Heart right ventricle (tissue), 16 donors: ENCODE measurements at places on chromosomes 12 and 14.

DNA sequence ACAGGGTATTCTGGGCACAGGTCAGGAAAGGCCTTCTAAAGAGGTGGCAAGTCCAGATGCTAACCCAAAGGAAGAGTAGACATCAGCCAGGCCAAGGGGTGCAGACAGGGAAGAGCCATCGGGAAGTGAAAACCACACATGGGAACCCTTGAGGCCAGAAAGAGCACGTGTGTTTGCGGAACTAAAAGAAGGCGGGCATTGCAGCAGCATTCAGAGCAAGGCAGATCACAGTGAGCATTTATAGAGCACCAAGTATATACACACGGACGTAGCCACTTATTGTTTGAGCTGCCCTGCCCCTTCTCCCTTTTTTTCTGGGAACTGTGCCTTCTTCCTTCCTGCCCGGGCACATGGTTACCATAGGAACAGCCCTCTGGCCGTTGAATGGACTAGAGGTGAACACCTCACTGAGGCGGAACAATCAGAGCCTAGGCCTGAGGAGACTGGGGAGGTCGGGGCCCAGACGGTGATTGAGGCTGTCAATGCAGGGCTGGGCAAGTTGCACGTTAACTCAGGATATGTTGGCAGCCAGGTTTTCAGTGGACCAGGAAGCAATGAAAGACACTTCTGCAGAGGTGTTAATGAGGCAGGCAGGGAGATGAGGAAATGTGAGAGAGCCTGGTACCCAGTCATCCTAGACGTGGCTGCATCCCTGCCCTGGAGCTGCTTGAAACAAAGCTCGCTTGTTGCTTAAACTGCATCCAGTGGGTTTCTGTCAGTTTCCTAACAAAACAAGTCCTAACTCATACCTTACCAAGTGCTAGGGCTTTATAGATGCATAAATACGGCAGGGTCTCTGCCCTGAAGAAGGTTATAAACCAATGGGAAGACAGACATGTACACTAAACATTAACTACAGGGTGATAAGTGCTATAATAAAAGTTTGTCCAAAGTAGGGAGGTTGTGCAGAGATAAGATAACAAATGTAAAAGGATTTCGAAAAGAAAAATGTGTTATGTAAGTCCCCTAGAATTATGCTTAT is 34.2 kb downstream of the MOAP1 start:
- DNase-seq: no peak

GRCh38 chr12:102461501-102461900 is 18.9 kb downstream of the IGF1 start:
- no peak for DNase-seq

DNA sequence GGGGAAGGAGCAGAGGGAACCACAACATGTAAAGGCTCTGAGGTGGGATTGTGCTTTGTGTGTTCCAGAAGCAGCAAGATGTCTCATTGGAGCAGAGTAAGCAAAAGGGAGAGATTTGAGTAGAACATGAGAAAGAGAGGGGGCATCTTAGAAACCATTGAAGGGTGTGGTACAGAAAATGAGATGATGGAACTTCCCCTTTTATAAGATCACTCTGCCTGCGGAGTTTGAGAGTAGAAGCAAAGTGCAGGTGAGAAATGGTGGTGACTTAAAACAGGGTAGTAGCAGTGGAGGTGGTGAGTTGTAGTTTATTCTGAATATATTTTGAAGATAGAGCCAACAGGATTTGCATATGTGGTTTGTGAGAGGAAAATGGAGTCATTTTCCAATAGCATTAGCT is 56.0 kb downstream of the FBXO34 start:
- no peak for DNase-seq

DNA sequence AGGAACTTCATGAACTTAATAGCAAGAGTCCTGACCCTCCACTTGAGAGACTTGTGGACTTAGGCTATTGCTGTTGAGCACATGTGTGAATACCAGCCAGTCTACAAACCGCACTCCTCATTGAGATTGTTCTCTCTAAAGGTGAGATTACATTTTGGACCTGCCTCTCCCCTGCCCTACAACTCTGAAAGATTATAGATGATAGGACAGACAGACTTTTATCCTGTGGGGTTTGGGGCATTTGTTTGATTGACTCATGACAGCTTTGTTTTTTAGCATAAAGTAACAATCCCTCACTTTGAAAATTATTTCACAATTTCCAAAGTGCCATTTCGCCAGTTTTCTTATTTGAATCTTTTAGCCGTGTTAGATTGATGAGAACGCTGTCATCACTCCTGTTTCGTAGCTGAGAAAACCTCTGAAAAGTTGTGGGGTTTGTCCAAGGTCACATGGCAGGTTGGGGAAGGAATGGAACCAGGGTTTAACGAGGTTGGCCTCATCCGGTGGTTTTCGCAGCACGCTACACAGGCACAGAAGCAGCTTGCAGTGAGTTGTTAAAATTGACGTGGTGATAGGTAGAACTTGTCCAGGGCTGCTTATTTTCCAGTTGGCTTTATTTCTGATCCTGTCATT is 836 bp downstream of the EVL start:
- no peak for DNase-seq

DNA sequence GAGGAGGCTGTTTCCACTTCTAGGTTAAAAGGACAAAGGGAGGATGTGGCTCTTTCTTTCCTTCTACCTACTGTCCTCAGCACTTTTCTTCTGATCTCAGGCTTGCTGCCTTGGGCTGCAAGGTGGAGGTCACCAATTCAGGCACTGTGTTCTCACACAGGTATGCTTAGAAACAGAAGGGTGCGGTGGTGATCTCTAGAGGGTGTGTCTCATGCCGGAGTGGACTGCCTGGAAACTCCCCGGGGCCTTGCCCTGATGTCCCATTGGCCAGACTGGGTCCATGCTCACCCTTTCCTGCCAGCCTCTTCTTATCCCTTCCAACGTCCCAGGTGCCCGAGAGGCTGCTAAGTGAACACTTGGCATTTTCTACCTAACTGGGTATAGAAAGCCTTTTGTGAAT is 1197.6 kb downstream of the AACS start:
- DNase-seq: no peak

GRCh38 chr12:46358791-46359666 is 13.5 kb downstream of the SLC38A2 start:
- DNase-seq: no peak

- DNase-seq: no peak
Observed at GRCh38 chr12:52257074-52257551, 17.3 kb upstream of the KRT86 start.

DNA sequence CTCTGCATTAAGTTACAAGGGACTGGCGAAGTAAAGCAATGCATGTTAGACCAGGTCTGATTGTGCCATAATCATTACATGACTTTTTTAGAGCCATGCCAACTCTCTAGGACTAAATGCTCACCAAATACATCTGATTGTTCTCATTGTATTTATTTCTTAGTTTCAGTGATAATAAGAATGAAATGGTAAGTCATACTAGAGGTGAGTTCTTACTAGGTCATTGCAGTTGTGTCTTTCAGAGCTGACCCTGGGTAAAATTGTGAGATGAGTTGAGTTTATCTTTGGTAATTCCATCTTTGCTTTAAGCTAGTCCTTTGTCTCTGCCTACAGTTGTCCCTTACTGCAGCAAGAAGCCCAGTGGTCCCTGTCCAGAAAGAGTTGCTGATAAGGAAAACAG is 73.2 kb downstream of the PRKCH start:
- DNase-seq: no peak

- no peak for DNase-seq
Observed at GRCh38 chr12:131438881-131439280, 272.0 kb upstream of the SFSWAP start.

DNA sequence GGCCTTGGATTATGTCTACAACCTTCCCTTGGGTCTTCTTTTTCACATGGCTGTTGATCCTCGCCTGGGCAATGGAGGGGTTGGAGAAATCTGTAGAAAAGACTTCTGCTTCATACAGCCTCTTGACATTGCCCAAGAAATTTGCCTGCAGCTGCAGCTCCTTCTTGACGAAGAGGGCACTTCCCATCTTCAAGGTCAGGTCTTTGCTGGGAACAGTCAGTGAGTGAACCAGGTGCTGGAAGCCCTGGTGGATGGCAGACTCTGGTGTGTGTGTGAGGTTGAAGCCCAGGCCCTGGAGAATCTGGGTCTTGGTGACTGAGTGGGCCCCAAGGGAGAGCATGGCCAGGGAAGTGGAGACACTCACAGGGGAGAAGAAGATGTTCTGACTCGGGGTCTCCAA is 6.7 kb downstream of the SERPINA9 start:
- no peak for DNase-seq

DNA sequence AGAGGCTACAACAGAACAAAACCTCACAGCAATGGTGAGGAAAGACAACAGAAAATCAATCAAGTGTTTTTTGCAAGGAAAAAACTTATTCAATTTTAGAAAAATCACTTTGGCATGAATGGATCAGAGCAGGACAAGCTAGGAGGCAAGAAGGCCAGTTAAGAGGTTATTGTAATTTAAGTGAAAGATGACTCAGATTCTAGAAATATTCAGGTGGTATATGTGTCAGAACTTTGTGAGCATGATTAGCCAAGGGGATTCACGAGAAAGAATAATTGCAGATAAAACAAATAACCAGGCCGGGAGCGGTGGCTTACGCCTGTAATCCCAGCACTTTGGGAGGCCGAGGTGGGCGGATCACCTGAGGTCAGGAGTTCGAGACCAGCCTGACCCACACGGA is 12.7 kb downstream of the GCH1 start:
- DNase-seq: no peak

DNA sequence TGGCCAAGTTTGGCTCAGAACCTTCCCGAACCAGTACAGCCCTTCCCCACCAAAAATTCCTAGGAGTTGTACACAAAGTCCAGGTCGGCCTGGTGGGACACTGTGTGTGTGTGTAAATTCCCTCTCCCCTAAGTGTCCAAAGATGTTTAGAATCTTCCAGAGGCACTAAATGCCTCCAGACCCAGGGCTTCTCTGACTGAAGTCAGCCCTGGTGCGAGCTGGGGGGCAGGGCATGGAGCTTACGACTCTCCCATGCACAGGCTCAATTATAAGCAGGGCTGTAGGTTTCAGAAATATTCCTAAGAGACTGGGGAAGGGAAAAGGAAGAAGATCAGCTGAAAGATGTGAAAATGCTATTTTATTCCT is 106.9 kb upstream of the ATF7IP start:
- DNase-seq: no peak

- no peak for DNase-seq
Observed at GRCh38 chr14:95407354-95407753, 87.6 kb upstream of the CLMN start.

DNA sequence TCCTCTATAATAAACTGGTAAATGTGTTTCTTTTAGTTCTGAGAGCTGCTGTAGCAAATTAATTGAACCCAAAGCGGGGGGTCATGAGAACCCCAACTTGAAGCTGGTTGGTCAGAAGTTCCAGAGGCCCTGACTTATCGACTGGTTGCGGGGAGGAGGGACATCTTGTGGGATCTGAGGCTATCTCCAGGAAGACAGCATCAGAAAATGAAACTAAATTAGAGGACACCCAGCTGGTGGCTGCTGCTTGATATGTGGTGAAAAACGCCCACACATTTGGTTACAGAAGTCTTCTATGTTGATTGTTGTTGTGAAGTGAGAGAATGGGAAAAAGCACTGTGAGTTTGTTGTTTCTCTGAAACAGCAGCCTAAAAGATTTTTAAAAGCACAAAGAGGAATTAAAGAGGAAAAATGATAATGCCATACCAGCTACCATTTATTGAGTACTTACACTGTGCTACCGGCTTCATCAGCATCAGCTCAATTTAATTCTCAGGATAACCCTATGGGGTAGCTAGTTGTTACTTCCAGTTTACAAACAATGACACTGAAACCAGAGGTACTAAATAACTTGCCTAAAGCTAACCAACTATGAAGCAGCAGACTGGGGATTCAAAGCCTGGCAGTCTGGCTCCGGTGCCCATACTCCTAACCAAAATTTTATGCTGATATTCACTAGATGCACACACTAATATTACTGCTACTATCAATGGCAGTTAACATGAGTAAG is 24.3 kb downstream of the DDX24 start:
- no peak for DNase-seq

GRCh38 chr12:71947645-71948105 is 9.0 kb downstream of the TPH2 start:
- no peak for DNase-seq

- DNase-seq: no peak
Observed at GRCh38 chr12:83016218-83016835, 329.6 kb downstream of the TMTC2 start.

DNA sequence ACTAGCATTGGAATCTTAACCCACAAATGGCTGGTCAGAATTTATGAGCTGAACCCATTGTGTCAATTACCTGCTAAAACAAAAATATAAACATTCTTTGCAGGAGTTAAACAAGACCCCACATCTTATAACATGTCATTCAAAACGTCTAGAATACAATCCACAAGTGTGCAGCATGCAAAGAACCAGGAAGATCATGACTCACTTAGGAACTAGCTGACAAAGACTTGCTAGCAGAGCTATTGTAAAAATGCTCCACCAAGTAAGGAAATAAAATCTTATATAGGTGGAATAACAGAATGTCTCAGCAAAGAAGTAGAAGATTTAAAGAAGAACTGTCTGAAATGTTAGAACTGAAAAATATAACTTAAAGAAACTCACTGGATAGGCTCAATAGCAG is 26.5 kb upstream of the POC1B start:
- no peak for DNase-seq

DNA sequence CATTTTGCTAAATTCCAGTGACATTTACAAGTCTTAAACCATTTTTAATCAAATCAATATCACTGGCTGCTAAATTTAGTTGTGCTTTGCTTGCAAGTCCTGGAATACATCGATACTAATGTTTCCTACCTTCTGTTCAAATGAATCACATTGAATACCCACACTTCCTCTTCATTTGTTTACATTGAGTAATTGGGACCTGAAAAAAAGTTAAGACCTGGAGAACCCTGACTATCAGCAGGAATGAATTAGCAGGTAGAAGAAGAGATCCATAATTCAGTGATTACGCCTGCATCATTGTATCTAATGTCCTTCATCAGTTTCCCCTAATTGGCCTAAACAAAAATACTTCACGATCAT is 369.3 kb downstream of the ETNK1 start:
- no peak for DNase-seq

- no peak for DNase-seq
Observed at GRCh38 chr14:36316131-36316530, 4.3 kb downstream of the MBIP start.

DNA sequence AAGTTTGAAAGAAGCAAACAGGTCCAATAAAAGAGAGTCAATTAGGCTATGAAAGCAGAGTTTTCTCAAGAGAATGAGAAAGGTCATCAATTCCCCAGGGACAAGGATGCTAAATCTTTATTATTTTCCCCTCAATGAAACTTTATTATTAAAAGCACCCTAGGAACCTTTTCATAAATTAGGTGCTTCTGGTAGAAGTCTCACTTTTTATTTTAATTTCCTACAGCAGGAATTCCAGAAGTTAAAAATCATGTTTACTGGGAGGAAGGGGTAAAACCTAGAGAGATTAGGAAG is 223.2 kb upstream of the SOX5 start:
- no peak for DNase-seq

DNA sequence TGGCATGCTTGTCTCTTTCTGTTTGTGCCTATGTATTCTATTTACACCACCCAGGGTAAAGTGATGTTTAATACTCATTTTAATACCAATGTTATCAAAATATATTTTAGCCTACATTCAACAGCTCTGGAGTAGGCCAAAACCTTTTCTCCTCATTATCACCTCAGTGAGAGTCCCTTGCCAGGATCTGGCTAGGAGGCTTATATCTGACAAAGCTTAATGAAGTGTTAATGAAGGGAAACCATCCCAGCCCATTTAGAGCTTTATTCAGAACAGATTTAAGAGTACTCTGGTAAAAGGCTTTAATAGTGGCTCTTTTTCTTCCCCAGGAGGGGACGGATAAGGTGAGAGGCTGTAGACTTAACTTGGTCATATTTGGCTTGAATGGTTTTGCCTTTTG is 137.6 kb downstream of the GRIN2B start:
- DNase-seq: no peak

GRCh38 chr12:83826112-83826511 is 1086.5 kb downstream of the SLC6A15 start:
- no peak for DNase-seq
